ENCODE measurements at places on chromosomes 1 and 21.

DNA sequence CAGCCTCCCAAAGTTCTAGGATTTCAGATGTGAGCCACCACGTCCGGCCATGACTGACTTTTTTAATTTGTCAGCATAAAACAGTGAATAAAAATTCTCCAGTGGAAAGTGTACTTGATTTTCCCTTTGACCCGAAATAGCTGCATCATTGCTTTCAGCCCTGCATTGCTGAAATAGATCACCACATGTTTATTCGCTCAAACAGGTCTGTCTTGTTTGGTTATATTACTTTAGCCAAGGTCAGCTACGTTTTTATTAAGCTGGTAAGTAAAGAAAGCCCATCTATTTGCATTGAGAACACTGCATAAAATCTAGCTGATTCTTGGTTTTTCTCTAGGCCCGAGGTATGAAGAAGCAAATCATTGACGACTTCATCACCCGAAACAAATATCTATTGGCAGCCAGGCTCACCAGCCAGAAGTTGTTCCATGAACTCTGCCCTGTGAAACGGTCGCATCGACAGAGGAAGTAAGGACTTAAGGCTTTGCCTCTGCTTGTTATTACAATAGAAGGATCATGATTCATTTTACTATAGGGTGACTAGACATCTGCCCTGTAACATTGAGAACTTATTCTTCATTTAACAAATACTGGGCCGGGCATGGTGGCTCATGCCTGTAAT is 25.6 kb downstream of the AGMAT start:
- no peak for DNase-seq

DNA sequence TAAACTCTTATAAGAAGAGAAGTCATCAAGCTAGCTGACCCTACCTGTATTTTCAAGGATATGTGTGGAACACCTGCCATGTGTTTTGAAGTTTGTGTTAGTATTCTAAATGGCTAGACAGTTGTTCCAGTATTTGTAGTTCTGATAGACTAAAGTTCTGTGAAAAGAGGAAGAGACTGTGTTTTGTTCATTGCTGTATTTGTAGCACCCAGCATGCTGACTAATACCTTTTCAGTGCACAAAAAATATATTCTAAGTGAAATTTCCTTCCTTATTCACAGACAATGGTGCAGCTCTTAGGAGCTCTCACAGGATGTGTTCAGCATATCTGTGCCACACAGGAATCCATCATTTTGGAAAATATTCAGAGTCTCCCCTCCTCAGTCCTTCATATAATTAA is 8.2 kb upstream of the METTL18 start:
- no peak for DNase-seq

- DNase-seq = no peak
Measured at GRCh38 chr1:153953859-153954365, 4.5 kb downstream of the CRTC2 start.

- no peak for DNase-seq
Measured at GRCh38 chr1:24253571-24253970, 65.6 kb upstream of the GRHL3 start.

DNA sequence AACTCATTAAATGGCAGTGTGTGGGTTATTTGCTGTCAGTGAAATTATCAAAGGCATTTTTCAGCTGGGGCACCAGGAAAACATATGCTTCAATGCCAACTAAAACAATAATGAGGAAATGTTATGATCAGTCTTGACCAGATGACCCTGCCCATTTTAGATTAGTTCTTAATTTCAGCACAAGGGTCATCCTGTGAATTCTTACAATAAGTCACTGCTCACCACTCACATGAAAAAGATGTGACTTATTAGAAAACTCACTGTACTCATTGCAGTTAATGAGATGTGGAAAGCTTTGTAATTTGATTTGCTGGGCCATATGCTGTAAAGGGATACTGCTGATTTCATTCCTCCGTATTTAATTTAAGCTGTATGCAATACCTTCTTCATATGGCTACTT is 178.5 kb upstream of the LMO4 start:
- no peak for DNase-seq

DNA sequence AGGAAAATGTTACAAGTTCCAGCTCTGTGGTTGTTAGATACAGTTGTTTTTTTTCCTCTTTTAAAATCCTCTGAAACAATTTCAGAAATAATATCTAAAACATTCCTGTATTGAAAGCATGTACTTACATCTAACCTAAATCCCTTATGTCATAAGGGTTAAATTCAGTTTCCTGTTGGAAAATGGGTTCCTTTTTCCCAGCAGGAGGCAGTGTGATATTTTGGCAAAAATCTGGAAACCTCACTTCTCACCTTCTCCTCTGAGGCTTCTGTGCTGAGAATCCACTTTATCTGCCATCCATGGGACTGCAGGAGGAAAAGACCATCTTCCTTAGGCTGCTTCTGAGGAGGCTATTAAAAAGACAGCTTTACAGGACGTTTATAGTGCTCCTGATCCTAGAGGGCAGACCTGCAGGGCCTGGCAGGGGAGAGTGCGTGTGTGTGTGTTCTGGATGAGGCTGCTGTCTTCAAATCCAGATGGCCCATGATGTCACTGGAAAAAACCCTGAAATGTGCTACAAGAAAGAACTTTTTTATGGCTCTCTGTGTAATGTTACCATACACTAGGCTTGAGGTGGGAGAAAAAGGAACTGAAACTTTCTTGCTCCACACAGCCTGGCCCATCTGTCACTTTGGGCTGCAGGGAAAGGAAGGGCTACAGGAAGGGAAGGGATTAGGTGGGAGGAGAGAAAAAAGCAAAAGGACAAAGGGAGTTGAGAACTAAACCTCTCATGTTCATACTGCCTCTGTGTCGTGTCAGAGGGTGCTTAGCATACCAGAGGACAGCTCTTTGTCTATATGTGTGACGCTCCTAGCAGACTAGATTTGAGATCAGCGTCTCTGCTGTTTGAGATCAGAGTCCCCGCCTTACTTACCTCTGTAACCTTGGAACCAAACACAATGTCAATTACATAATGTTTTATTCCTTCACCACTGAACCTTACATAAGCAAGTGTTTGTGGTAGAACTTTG is 379.2 kb upstream of the SPAG17 start:
- DNase-seq = no peak

GRCh38 chr1:216462066-216462775 is 39.0 kb upstream of the USH2A start:
- no peak for DNase-seq
